ENCODE measurements at places on chromosomes 4 and X.

DNA sequence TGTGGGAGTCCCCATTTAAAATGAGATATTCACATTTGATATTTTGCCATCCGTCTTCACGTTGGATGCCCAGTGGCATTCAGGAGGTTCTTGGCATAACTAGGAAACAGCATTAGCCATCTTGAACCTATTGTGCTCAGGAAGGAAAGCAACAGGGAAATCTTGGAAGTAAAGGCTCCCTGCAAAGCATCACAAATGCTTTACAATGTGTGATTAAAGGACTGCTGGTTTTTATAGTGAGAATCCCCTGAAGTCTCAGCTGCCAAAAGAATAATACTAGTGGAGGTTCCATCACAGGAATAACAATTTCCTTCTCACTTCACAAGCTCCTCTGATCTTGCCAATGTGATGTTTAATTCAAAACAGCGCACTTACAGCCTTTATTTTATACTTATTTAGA lies 49.7 kb upstream of the NPNT start:
- DNase-seq = no peak

- no peak for DNase-seq
Measured at GRCh38 chr4:122476126-122476525, 19.6 kb upstream of the IL2 start.

DNA sequence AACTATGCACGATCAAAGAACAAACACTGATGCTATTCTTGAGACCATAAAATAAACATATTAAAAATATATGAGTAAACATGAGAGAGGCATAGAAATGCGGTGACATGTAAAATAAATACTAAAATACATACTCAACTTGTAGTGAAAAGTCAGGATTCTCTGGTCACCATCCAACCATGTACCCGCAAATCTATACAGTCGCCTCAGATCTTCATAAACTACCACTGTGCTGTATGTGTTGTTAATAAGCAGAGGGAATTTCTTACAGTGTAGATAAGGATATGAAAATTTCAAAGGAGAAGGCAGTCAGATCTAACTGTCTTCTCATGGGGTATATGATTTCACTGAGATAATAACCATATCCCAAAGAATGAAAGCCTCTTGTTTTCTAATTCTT lies 67.8 kb upstream of the FAM47B start:
- no peak for DNase-seq

- no peak for DNase-seq
Measured at GRCh38 chrX:120109378-120109777, 6.3 kb downstream of the RHOXF1 start.

- DNase-seq = no peak
Measured at GRCh38 chr4:177579649-177580048, 137.4 kb upstream of the AGA start.

All from stimulated activated CD8-positive, alpha-beta memory T cell treated with anti-CD3 and anti-CD28 coated beads, Interleukin-15, amount 100 ng/mL, for 48 hours (primary cell).